ENCODE measurements at places on chromosomes 16 and 17.
A peak's percentile ranks its signal among the peaks of the same experiment; 100 is the strongest.

DNA sequence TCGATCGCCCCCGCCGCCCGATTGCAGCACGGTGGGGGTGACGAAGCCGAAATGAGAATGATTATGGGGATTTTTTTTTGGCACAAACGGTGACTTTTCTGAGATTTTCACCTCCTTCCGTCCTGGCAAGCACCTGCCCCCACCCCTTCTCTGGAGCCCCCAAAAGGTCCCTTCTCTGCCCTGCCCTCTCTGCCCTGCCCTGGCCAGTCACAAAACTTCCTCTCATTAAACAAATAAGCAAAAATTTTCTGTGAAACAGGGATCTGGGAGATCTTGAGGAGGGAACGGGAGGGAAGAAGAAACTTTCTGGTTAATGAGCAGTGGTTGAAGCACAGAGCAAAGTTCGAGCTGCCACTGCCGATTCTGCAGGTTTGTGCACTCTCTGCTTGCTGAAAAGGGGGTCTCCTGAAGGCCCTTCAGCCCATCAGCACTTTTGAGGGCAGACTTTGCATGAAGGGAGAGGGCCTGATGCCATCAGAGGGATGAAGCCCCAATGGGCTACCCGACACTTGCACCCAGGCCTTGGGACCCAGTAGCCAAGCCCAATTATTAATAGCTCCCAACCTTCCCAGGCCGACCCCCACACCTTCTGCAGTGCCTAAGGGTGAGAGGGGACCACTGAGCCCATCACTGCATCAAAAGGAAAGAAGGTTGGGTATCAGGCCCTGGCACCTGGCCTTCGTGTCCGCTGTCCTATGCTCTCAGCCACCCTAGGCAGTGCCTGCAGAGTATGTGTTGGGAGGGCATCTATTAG is 1.0 kb upstream of the HOXB8 start:
- no peak for DNase-seq

GRCh38 chr17:57553991-57554825 is 190.9 kb downstream of the CCDC182 start:
- DNase-seq = no peak

DNA sequence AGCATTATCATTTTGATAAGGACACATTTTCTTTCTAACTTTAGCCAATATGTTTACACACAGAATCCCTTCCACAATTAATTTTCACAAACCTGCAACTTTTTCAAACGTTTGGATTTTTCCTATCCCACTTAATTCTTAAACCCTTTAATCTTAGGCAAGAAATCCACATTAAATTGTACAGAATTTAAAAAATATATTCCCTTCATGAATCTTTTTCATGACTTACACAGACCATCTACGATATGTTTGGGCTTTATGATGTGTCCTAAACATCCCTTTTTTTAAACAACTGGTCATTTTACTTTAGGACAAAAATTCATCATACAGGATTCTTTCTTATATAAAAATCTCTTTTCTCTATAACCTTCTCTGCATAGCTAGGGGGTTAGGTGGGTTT is 241.5 kb upstream of the CNTNAP4 start:
- no peak for DNase-seq

DNA sequence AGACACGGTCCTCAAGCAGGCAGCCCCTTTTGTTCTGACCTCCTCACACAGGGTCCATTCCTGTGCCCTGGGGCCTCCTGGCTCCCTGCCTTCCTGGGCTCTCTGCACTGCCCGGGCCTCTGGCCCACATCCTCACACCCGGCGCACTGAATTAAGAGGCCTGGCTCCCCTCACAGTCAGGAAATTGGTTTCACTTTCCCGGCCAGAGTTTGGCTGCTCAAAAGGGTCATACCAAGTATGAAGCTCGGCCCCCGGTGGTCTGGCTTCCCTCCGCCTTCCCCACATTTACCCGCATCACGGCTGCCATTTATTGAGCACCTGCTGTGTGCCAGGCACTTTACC is 220.0 kb downstream of the NTN1 start:
- DNase-seq = no peak

GRCh38 chr17:16889088-16889465 is 82.8 kb downstream of the TNFRSF13B start:
- no peak for DNase-seq

GRCh38 chr16:57572978-57573728 is 30.7 kb downstream of the ADGRG5 start:
- DNase-seq = peak; percentile 36

GRCh38 chr17:74474043-74474792 is 7.8 kb downstream of the CD300A start:
- no peak for DNase-seq

DNA sequence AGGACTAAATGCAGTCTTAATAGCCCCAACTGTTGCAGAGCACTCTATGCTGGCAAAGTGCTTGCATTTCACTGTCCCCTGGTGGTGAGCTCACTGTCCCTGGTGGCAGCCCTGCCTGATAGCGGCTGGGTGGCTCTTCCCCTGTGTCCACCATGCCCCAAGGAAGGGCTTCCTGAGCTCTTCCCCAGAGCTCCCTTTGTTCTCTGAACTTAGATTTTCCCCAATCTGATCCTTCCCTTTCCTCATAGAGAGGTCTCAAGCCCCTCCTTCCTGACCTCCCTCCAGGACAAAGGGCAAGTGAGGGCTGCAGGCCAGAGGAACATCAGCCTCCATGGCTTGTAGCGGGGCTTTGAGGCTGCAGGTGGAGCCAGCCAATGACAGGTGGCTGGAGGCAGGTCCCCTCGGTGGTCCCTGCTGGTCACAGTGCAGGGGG is 17.0 kb downstream of the BEAN1 start:
- peak; percentile 22 for DNase-seq

- no peak for DNase-seq
These were observed 910 bp downstream of the WBP2 start for GRCh38 chr17:75854101-75854748.

DNA sequence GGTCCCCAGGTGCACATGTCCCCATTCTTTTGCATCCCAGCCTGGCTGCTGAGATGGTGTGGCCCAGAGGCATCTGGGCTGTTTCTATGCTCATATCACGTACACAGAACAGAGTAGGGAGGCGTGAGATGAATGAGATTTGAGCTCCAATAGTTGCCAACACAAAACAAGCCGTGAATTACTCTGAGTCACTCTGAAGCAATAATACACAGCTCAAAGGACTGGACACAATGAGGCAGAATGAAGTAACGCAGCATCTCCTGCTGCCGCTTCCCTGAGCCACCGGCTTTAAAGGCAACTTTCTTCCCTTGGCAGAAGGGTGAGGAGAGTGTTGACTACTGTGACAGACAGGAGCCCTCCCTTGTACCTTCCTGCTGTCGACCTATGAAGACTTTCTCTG is 33.9 kb upstream of the CLEC18B start:
- no peak for DNase-seq

DNA sequence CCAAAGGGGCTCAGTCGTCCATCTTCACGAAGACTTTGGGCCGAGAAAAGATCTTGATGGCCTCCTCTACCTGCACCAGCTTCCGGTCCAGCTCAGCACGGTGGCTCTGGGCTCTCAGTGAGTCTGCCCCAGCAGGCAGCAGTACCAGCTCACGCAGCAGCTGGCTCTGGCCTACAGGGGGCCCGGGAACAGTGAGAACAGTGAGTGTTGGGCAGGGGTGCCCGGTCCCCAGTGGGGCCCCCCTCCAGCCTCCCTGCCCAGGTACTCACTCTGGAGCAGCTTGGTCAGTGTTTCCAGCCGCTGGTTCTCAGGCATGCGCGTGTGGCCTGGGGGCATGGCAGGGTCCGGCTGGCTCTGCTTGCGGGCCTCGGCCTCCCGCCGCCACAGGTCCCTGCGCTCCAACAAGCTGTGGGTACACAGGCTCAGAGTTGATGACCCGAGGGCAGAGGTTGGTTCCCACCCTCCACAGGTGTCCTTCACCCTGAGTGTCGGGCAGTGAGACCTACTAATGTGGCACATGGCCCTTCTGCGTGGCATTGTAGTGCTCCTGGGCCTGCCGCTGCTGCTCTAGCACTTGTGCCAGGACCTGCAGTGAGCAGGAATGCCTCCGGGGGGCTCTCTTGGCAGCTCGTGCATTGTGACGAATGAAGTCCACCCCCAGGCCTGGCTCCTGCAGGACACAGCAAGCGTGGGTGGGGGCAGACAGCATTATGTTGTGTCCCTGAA is 2.6 kb downstream of the PARD6A start:
- DNase-seq = peak; percentile 79

DNA sequence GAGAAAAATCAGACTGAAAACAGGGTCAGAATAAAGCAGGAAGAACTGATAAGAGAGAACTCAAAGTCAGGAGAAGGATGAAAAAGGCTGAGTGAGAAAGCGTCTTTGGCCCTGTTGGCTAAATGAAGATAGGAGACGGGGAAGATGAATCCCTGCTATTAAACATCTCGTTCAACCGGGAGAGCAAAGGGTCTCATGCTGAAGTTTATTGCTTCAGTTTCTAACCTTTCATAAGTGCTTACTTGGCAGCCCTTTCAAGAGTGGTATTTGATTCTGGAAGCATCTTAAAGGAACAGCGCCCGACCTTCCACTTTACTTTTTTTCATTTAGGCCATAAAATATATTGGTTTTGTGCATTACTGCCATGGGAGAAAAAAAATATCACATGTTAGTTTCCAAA is 288.3 kb upstream of the RBFOX1 start:
- DNase-seq = no peak

- no peak for DNase-seq
These were observed 79.6 kb upstream of the TEKT1 start for GRCh38 chr17:6910987-6911603.

DNA sequence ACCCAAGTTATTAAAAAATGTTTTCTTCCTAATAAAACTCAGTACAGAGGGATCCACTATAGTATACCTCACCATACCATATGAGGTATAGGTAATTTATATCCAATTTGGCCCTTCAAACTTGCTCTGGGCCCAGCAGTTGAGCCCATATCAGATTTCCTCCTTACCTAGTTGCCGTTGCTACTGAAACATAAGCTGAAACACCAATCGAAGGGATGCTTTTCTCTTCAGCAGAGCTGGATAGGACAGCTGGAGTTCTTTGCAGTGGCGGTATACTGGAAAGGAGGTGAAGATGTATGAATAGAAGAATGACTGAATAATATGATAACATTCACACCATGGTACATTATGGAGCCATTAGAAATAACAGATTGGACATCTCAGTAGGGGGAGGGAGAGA is 42.7 kb downstream of the TNRC6C start:
- no peak for DNase-seq

DNA sequence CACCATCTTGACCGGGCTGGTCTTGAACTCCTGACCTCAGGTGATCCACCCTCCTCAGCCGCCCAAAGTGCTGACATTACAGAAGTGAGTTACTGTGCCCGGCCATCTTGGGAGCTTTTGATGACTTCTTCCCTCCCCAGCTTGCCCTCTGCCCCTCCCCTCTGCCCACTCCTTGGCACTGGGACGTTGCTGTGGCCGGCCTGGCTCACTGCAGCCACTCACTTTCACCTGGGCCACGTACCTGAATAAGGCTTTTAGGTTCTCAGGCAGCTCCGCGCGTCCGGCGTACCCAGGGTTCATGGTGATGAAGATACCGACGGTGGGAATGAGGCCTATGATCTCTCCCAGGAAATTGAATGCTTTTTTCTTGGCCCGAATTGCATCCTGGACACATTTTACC is 81.6 kb downstream of the DNAH17 start:
- no peak for DNase-seq

- DNase-seq = peak; percentile 90
These were observed 13.7 kb downstream of the RARA start for GRCh38 chr17:40322358-40323315.

- no peak for DNase-seq
These were observed 21.4 kb downstream of the TTLL6 start for GRCh38 chr17:48795444-48796162.

DNA sequence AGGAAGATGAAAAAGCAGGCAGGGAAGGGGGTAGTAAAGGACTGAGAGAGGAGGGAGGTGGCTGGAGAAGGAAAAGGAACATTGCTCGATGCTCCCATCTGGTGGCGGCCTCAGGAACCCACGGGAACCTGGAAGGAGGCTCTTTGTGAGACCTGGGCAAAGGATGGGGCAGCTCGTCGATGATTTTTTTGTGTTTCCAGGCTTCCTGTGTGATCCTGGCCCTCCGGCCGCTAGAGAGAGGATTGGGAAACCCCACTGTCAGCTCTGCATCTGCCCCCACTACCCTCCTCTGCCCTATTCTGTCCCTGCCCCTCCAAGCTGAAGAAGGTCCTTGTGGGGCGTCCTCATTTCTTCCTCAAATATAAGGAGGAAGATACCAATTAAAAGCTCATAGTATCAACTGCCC is 6.6 kb downstream of the WFIKKN2 start:
- DNase-seq = peak; percentile 76

DNA sequence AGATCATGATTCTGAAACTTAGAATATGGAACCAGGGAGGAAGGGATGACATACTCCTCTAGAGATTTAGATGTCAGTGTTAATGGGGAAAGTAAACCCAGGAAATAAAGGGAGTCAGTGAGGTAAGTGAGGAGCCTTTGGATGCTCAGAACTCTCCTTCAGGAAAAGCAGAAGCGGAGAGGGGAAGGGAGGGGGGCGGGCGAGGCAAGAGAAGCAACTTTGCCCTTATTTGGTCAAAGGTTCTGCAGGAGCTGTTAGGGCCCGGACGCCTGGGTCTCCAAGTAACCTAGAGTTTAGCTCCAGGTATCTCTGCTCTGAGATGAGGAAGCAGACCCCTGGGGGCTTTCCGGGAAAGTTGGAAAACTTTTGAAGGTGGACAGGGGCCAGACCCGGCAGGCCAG is 1.3 kb downstream of the PFN1 start:
- DNase-seq = no peak

GRCh38 chr16:68665501-68665900 is 20.4 kb downstream of the CDH3 start:
- DNase-seq = no peak

DNA sequence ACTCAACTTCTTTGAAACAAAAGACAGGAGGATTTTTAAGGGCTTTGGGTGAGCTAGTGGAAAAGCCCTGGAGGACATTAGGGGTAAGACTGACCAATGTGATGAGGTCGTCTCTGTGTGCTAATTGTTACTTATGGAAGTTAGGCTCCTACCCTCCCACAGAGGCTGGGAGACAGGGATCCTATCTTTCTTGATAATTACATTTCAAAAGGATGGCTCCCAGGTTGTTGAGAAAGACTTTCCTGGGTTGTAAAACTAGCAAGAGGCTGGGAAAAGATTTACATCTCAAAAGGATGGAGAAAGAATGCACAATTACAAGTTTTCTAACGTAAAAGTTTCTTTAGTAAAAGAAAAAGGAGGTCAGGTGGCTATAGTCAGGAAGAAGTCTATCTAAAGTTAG is 605.8 kb upstream of the GOT2 start:
- no peak for DNase-seq

GRCh38 chr17:3557768-3558583 is at the start of gene TRPV3:
Gene TRPV3, minus strand, starts transcription at chr17:3557812. Its CDS starts 2,962 bp downstream, at chr17:3554850.
- DNase-seq = peak; percentile 78

- no peak for DNase-seq
These were observed 40.9 kb downstream of the RAP1GAP2 start for GRCh38 chr17:2837147-2837561.

GRCh38 chr17:46010597-46011186 is 11.6 kb downstream of the STH start:
- no peak for DNase-seq

GRCh38 chr17:43608313-43608712 is 53.4 kb downstream of the MEOX1 start:
- peak; percentile 72 for DNase-seq

Data from activated CD8-positive, alpha-beta memory T cell treated with anti-CD3 and anti-CD28 coated beads, Interleukin-2, amount 50 U/mL, for 48 hours (primary cell).